ENCODE measurements at places on chromosomes 3 and 15. TPM values are rescaled to one million over a fixed set of nuclear protein-coding genes. Genes with fewer than 3 reads are reported as not detected.

Gene CCDC13
- total RNA-seq, result 0.52 TPM

Gene VIPR1
- total RNA-seq, result 2.8 TPM

Gene ZNF609
- total RNA-seq, result 34.1 TPM

Gene LTF
- not detected for total RNA-seq

Gene GP9
- total RNA-seq, result not detected

Gene NOX5
- not detected for total RNA-seq

Gene ATP13A4
- 1.3 TPM for total RNA-seq

Gene EFCAB12
- 0.71 TPM for total RNA-seq

Gene IP6K2
- total RNA-seq, result 42.8 TPM

Gene GOLGA6L7
- not detected for total RNA-seq

Gene SLC2A2
- not detected for total RNA-seq

Gene OR4F15
- not detected for total RNA-seq

Gene CASR
- not detected for total RNA-seq

Gene LRRC31
- total RNA-seq, result not detected

Gene SKOR1
- total RNA-seq, result 0.08 TPM

Gene WNT5A
- total RNA-seq, result not detected

Gene NR2E3
- total RNA-seq, result not detected

Gene ARNT2
- total RNA-seq, result not detected

Gene NR2F2
- not detected for total RNA-seq

Gene DRD3
- total RNA-seq, result not detected

Gene EBLN2
- total RNA-seq, result 3.9 TPM

Gene PLA2G4F
- not detected for total RNA-seq

Gene MLF1
- total RNA-seq, result 4.7 TPM

Gene WDR48
- 43.2 TPM for total RNA-seq

Gene MITF
- 0.15 TPM for total RNA-seq

Gene ERC2
- total RNA-seq, result not detected

Gene AEN
- total RNA-seq, result 92.9 TPM

Gene ANKRD34C
- not detected for total RNA-seq

Gene KNG1
- total RNA-seq, result not detected

Gene ZNF860
- 0.13 TPM for total RNA-seq

Gene C3orf33
- total RNA-seq, result 2.5 TPM

Gene FBXW12
- total RNA-seq, result not detected

Gene SEMA3G
- 0.19 TPM for total RNA-seq

Gene EPB42
- not detected for total RNA-seq

Gene AGBL1
- total RNA-seq, result not detected

Gene GPR160
- 4.2 TPM for total RNA-seq

Gene ZIC4
- not detected for total RNA-seq

Gene IQCH
- total RNA-seq, result 1.5 TPM

Gene PLD1
- total RNA-seq, result 0.19 TPM

Gene SGO1
- total RNA-seq, result 21.6 TPM

Gene PRTG
- total RNA-seq, result not detected

Gene SH2D7
- total RNA-seq, result not detected

Gene CILP
- not detected for total RNA-seq

Gene A4GNT
- not detected for total RNA-seq

Gene TF
- 0.02 TPM for total RNA-seq

Gene UCN2
- total RNA-seq, result not detected

Gene PARL
- 107 TPM for total RNA-seq

Measured in activated CD8-positive, alpha-beta memory T cell treated with anti-CD3 and anti-CD28 coated beads for 36 hours (primary cell).